ENCODE measurements at places on chromosomes 2 and 18.

- DNase-seq: no peak
Observed at GRCh38 chr18:56000041-56000440, 412.0 kb upstream of the TCF4 start.

- no peak for DNase-seq
Observed at GRCh38 chr18:45688833-45689232, 35.1 kb upstream of the SLC14A1 start.

GRCh38 chr2:42918671-42919318, 126.4 kb upstream of the HAAO start:
- no peak for DNase-seq

DNA sequence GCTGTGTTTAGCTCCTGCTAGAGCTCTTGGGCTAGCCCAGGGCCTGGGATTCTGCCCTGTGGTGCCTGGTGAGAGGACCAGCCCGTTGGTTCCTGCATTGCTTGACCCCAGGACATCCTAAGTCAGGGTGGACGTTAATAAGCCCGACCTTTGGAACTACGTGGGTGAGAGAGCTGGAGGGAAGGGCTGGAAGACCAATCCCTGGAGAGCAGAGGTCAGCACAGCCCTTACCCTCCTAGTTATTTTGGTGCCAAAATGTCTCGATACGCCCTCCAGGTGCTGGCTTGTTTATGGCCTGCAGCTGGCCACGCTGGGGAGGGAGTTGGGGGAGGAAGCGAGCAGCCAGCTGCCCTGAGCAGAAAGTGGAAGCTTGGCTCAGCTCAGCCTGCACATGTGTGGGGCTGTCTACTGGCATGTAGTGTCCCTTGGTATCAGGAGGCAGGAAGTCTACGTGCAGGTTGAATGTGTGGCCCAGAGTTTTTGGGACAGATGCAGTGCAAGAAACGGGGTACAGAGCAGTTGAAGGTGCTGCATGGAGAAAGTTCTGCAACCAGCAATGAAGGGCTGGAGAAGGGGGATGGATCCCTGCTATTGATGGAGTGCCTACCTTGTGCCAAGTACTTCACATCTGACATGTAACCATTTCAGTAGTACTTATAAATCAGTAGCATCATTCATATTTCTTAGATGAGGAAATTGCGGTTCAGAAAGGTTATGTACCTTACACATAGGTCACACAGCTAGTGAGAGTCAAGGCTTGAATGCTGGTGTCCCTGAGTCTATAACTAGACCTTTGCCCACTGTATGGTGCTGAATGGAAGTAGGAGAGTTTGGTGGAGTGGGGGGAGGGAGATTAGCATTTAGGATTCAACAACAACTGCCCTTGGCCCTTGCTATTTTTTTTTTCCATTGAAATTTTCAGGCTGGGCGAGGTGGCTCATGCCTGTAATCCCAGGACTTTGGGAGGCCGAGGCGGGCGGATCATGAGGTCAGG, 5.0 kb upstream of the DGKD start:
- DNase-seq: no peak

DNA sequence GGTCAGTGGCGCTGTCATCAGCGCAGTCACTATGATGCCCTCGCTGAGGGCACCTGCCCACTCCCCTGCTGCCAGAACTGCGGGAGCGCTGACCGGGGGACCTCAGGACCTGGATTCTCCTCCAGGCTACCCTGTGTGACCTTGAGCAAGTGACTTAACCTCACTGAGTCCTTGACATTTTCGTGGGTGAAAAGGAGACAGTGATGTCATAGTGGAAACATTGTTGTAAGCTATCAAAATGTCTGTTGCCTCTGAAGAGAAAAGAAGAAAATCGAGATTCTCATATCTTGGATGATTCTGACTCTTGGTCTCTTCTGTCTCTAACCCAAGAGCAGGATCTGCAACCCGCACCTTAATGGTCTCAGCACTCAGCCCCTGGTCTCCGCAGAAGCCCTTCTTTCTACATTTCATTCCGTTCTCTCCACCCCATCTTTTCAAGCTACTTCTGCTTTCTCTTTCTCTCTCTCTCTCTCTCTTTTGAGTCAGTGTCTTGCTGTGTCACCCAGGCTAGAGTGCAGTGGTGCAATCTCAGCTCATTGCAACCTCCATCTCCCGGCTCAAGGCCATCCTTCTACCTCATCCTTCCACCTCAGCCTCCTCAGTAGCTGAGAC, 978 bp upstream of the TUBA4A start:
- no peak for DNase-seq

DNA sequence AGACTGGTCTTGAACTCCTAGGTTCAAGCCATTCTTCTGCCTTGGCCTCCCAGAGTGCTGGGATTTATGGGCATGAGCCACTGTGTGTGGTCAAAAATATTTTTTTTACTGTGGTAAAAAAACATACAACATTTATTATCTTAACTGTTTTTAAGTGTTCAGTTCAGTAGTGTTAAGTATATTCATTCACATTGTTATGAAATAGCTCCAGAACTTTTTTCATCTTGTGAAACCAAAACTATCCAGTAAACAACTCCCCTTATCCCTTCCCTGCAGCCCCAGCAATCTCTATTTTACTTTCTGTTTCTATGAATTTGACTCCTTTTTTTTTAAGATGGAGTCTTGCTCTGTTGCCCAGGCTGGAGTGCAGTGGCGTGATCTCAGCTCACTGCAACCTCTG, 9.3 kb downstream of the RMC1 start:
- DNase-seq: no peak

DNA sequence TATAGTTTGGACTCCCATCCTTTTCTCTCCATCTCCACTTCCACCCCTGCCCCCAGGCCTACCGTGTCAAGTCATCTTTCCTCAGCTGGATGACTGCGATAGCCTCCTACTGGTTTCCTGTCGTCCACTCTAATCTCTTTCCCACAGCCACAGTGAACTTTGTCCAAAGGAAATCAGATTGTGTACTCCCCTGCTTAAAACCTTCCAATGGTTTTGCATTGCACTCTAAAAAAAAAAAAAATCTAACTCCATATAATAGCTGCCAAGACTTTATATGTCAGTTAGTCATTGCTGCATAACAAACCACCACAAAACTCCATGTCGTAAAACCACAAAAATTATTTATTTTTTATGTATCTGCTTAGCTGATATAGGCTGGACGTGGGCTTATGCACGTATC, 160.2 kb upstream of the CCDC68 start:
- DNase-seq: no peak

DNA sequence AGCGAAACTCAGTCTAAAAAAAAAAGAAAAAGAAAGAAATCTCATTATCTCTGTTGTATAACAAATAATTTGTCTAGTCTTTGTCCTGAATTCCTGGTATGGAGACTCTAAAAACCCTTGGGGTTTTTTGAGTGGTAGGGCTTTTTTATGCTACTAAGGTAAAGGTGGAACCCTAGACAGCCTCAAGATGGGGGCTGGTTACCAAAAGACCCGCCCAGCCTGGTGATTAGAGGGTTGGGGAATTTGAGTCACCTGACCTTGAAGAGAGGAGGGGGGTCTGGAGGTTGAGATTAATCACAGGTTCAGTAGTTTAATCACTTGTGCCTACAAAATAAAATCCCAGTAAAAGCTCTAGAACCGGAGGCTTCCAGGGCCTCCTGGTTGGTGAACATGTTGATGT, 17.6 kb downstream of the SOWAHC start:
- no peak for DNase-seq

GRCh38 chr2:217314021-217314460, 454.2 kb upstream of the TNP1 start:
- DNase-seq: no peak

DNA sequence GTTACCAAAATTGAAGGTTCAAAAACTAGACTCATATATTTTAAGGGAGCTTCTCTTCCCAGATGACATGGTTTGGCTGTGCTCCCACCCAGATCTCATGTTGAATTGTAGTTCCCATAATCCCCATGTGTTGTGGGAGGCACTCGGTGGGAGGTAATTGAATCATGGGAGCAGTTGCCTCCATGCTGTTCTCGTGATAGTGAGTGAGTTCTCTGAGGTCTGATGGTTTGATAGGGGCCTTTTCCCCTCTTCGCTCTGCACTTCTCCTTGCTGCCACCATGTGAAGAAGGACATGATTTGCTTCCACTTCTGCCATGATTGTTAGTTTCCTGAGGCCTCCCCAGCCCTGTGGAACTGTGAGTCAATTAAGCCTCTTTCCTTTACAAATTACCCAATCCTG, 140.1 kb downstream of the MAIP1 start:
- peak; percentile 29 for DNase-seq

GRCh38 chr2:172808156-172808555, 72.5 kb downstream of the RAPGEF4 start:
- no peak for DNase-seq

- no peak for DNase-seq
Observed at GRCh38 chr2:204361738-204362137, 183.5 kb upstream of the PARD3B start.

DNA sequence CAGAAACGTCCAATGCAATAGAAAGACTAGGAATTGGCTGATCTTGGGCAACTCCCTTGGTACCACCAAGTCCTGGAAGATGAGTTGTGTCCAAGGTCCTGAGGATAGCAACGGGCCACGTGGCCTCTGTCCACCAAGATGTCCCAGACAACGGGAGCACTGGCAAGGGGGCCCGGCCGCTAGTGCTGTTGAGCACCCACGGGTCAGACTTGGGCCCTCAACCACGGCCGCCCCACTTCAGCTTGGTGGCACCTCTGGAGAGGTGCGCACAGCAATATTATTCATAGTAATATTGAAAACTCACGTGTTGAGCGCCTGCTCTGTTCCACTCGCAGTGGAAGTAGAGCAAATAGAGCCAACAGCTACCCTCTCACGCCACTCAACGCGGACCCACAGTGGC, 19.0 kb downstream of the PASK start:
- no peak for DNase-seq

DNA sequence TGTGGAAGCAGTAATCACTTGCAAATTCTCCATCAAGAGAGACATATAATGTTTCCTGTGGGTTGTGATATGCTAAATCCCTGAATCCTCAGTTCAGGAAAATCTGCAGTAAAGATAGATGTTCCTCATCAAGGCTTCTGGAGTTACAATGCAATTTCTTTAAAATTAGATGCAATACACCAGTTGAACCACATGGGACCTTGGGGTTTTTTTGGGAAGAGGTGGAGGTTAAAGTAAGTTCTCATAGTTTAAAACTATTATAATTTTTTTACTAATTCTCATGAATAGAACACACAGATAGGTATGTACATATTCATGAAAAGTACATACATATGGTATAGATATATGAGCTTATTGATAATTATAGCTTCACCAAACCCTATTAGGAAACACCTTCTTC, 496.2 kb downstream of the SATB2 start:
- no peak for DNase-seq

- peak; percentile 92 for DNase-seq
Observed at GRCh38 chr18:58567453-58568196, 61.3 kb downstream of the ALPK2 start.

DNA sequence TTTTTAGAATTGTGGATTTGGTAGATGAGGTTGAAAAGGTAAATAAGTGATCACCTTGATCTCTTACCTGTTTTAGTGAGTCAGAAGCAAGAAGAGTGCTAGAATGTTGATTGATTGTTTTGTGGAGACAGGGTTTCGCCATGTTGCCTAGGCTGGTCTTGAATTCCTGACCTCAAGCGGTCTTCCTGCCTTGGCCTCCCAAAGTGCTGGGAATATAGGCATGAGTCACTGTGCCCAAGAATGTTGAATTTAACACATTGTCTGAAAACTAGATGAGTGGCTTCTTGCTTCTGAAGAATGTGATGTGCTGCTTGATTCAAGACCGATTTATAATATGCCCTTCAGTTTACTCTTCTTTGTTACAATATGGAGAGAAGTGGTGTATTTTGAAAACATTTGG, 121.3 kb downstream of the FMNL2 start:
- DNase-seq: peak; percentile 75

DNA sequence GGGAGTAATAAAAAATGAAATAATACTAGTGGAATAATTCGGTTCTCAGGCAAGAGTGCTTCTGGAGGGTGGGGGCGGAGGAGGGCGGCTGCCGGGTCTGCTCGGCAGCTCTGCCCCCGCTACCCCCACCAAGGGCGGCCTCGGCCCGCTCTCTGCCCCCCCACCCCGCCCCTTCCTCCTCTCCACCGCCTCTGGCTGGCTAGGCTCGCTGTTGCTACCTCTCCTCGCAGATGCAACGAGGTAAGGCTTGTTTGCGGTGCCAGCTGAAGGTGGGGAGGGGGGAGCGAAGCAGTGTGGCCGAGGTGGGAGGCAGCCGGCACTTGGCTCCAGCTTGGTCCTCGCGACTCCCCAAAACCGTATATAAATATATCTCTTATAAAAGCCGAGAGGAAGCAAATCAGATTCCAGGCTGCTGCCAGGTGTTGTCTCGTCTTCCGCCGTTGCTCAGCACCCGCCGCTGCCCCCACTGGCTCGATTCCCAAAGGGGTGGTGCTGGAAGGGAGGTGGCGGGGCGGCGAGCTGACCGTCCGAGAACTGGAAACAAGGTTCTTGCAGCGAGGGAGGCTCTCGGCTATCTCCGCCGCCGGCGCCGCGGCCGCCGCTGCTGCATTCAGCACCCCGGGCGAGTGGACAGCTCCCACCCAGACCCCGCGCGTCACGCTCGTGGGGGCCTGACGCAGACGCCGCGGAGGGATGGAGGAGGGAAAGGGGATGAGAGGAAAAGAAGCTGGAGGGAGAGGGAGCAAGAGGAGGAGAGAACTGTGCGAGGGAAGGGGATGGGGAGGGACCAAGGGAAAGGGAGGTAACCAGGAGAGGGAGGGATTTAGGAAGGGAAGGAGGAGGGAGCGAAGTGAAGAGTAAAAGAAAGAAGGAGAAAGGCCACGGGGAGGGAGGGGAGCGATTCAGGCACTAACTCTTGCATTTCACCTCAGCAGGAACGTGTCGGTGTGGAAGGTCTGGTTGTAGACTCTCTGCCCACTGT, at the start of gene MARCHF4:
Gene MARCHF4, minus strand, starts transcription at position 763 of the 982 bp plus-strand sequence. CDS start 2,223 bp downstream, outside the sequence.
- peak; percentile 90 for DNase-seq

DNA sequence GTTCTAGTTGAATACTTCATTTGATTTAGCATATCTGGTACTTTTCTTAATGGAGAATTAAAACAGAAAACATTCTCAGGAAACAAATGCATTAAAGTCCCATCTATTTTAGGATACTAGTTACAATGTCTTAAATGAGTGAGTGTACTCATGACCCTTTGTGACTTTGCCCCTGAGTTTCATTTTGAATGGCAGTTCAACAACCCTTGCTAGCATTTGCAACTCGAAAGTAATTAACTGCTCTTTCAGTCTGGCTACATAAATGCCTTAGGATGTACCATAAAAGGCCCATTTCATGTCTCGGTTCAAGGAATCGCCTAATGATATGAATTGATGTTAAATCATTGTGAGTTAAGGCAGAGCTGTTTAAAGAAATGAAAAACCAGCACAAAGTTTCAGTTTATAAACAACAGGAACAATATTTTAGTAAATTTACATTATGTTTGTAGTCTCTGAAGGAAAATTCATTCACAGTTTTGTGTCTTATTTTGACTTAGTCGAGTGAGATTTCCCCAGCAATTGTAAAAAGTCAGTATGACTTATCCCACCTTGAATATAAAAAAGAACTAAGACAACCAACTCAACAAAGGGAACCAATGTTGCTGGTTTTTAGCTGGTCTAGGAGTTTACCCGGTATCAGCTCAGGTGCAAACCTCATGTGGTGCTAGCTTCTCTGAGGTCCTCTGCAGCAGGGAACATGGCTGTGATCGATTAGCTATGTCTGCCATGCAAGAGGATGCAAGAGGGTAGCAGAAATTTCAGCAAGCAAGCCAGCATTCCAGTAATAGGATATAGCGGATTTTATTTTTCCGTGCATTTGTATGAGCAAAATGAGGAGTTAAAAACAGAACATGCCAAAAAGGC, 386.2 kb downstream of the PTPRM start:
- DNase-seq: no peak

GRCh38 chr2:230128623-230129342, 60.1 kb upstream of the SLC16A14 start:
- peak; percentile 15 for DNase-seq

- no peak for DNase-seq
Observed at GRCh38 chr18:22349317-22349898, 68.3 kb downstream of the CTAGE1 start.

GRCh38 chr18:42860011-42860410, 255.5 kb downstream of the RIT2 start:
- DNase-seq: no peak
